Stimulated activated CD8-positive, alpha-beta memory T cell treated with anti-CD3 and anti-CD28 coated beads, Interleukin-12 subunit alpha, Interleukin-12 subunit beta, amount 100 ng/mL, for 4 hours (primary cell): ENCODE measurements at places on chromosomes 3 and 15.
A peak's percentile ranks its signal among the peaks of the same experiment; 100 is the strongest.

- no peak for DNase-seq
These were observed 59.9 kb upstream of the KLF13 start for GRCh38 chr15:31266712-31267111.

DNA sequence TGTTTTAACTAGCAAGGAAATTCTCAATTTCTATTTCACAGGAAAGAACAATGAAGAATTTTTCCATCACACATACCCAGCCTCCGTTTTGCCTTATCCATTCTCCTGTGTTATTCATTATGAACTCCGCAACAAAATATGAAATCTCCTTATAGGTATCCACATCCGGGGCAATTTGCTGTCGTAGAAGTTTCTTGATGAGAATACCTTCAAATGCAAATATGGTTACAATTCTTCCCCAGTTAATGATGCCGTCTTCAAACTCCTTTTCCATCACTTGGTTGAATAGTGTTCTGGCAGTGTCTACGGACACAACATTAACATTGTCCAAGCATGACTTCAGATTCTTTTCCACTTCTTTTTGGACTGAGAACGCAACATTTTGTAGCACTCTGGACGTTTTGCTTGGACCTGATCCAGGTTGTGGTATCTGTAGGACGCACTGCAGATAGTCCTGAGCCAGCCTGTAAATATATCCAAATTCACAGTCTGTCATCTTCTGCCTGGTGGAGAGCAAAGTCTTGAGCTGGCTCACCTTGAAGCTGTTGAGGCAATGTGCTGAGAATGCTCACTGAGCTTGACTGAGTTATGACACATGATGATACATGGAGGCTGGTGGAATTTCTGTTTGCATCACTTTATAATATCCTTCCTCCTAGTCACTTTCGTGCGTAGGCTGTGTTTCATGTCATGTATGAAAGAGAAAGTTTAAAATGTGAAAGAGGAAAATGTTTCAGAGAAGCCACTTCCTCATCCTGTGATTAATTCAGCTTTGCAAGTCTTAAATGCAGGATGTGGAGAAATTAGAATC lies at the start of gene BCL2A1:
Gene BCL2A1 (minus strand): TSS at position 573 of the 811 bp plus-strand sequence. CDS start 77 bp downstream, at position 496.
- DNase-seq, result peak; percentile 42

DNA sequence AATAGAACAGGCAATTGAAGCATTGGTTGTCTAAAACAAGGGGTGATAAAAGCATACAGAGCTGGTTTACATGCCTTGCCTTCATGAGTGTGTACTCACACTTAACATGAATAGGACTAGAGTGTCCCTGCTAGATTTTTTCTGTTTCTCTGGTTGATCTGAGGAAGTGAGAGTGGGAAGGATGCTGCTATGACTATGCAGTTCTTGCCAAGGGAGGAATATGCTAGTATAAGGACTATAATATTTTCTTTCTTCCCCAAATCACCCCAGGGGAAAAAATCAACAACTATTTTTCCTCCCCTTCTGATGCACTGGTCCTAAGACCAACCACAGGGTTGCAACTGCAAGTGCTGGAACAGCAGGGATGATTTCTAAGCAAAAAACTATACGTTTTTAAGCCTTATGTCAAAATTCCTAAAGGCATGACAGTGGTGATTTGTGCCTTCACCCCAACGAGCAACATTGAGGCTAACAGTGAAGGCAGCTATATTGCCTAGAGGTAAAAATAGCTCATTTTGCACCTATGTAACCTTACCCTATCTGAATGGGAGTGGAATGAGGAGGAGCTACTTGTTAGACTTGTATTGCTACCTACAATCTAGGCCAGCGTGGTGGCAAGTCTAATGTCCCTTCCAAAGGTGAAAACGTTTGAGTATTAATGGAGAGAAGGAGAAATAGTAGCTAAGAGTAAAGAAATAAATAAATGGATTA lies 33.5 kb upstream of the USP8 start:
- DNase-seq, result no peak

DNA sequence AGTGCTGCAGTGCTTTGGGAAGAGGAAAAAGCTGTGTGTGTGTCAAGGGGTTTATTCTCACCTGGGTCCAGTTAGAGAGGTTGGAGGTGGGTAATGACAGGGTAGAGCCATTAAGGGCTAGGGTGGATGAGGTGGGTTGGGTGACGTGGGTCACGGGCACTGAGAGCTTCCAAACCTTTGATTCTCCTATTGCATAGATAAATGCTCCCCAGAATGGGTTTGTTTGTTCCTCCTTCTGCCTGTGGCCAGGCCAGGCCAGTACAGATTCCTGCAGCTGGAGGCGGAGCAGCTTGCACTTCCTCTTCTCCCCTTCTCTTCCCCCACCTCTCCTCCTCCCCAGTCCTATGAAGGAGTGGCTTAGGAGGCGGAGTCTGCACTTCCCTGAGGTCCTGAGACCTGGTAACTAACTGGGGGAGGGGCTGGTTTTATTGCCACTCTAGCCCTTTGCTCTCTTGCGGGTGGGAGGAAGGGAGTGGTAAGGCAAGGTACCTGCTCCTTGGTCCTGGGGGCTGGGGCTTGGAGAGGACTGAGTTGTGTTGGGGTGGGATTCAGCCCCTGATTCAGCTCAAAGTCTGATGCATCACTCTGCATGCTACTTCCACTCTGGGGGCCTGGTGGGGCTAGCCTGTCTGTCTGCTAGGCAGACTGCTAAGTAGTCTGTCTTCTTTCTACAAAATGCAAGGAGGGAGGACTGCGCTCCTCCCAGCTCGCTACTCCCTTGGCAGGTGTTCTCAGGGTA lies 3.5 kb downstream of the SPINT1 start:
- no peak for DNase-seq

- no peak for DNase-seq
These were observed 47.0 kb upstream of the ACKR4 start for GRCh38 chr3:132549890-132550578.

GRCh38 chr3:59518283-59519055 lies 468.6 kb upstream of the CFAP20DC start:
- DNase-seq, result no peak

DNA sequence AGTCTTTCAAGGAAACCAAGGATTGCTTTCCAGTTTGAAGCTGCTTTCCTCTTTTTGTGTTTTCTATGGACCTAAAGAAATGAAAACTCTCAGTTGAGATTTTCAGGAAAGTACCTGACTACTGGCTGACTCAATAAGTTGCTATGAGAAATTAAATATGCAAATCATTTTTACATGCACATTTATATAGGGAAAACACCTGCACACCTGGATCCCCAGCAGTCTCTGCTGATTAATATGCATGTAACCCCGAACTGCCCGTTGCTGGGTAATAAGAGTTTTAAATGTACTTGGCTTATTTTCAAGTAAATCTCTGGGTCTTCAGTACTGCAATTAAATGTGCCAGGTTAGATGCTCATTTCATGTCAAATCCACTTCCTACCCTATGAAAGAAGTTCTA lies 77.2 kb downstream of the KBTBD8 start:
- no peak for DNase-seq

DNA sequence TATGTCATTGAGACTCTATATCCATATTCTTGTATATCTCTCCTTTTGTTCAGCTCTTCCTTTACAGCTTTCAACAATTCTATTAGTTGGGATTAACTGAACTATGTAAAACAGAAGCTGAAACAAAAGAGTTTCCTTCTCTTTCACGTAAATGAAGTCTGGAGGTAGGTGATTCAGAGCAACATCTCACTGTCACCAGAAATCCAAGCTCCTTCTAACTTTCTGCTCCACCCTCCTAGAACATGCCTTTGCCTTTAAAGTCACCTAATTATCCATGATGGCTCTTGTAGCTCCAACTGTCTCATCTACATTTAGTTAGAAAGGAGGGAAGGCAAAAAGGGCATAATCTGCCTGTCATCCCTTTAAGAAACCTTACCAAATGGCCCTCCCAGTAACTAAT lies 458.2 kb upstream of the MDFIC2 start:
- DNase-seq, result no peak

GRCh38 chr3:105867712-105868430 lies 941 bp downstream of the CBLB start:
- no peak for DNase-seq

- DNase-seq, result no peak
These were observed 59.9 kb downstream of the SEC22A start for GRCh38 chr3:123261666-123262065.

GRCh38 chr3:114645392-114645791 lies 351.6 kb downstream of the TIGIT start:
- no peak for DNase-seq

GRCh38 chr3:149581681-149582370 lies 76.0 kb downstream of the WWTR1 start:
- no peak for DNase-seq

- DNase-seq, result peak; percentile 37
These were observed 96.0 kb downstream of the LRRK1 start for GRCh38 chr15:101014921-101015841.

DNA sequence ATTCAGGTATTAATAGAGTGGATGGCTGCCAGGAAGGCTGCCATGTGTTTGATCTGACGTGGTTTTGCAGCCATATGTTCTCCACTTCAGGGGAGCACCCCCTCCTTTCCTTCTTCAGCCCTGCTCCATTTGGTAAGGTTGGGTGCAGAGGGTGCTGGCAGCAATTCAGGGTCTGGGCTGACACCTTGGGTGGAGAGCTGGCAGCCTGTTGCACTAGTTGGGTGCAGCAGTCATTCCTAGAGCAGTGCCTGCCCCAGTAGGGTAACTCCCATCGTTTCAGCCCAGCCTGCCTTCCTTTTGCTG lies 1.5 kb downstream of the TYRO3 start:
- DNase-seq, result no peak

GRCh38 chr3:61505197-61505596 lies 56.2 kb upstream of the PTPRG start:
- DNase-seq, result no peak

DNA sequence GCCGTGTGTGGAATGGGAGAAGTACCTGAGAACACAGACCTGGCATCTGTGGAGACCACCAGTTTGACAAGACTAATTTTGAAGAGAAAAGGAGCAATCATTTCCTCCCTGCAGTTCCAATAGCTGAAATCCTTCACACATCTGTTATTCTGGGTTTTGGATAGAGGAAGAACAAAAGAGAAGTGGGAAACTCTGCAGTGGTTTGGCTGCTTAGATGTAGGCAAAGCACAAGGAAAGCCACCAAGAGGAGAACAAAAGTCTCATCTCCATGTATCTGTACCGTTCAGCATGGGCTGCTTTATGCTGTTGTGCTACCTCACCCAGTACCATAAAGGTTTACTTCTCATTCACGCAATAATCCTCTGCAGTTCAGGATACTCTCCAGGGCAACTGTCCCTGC lies 153.1 kb upstream of the COL8A1 start:
- DNase-seq, result no peak

DNA sequence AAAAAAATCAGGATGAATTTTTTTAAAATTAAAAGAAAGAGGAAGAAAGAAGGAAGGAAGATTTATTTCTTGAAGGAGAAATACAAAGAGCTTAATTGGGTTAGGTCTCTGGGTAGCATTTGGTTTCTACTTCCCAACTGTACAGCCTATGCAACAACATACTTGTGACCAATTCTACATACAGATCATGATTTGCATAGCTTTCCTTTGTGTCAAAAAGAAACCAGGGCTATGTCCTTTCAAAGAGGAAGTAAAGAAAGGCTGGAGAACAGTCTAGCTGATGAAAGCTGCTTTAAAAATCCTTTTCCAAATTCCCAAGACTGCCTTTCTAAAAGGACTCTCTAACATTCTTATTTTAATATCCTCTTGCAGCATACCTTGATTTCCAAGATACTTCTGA lies 6.1 kb upstream of the HGD start:
- no peak for DNase-seq

DNA sequence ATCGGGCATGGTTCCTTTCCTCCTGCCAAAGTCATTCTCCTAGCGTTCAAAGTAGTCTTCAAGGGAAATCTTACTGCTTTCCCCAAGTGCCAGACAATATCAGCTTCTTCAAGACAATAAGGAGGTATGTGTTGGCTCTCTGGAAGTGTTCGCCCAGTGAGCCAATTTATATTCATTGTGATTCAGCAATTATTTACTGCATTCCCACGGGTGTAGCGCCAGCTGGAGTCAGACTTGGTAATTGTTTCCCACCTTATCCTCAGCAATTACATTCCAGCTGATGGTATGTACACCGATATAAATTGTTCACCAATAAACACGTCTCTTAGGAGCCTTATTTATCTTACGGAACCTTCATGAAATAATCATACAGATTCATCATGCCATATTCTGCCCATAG lies 103.6 kb upstream of the CTNNB1 start:
- no peak for DNase-seq

GRCh38 chr15:65828585-65828984 lies 36.5 kb upstream of the DENND4A start:
- DNase-seq, result no peak

- no peak for DNase-seq
These were observed 13.8 kb downstream of the THBS1 start for GRCh38 chr15:39594446-39595337.

- DNase-seq, result no peak
These were observed 4.0 kb downstream of the ATP10A start for GRCh38 chr15:25858952-25859760.

DNA sequence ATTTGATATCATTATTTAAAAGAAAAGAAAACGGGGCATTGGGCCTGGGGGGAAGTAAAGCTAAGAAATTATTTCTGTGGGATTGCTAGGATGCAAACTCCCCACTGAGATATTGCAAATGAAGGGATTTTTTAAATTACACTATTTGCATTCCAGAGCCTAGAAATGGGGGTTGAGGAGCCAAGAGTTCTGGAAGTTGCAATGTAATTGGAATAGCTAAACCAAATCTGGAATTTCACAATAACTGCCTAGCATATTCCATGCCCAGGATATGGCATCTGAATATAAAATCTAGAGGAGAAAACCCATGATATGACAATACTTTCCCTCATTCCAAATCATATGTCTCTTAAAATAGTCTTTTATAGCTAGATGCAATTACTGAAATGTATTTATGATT lies 93.0 kb downstream of the CADM2 start:
- DNase-seq, result no peak

GRCh38 chr15:60389261-60390077 lies 8.3 kb downstream of the ANXA2 start:
- no peak for DNase-seq

DNA sequence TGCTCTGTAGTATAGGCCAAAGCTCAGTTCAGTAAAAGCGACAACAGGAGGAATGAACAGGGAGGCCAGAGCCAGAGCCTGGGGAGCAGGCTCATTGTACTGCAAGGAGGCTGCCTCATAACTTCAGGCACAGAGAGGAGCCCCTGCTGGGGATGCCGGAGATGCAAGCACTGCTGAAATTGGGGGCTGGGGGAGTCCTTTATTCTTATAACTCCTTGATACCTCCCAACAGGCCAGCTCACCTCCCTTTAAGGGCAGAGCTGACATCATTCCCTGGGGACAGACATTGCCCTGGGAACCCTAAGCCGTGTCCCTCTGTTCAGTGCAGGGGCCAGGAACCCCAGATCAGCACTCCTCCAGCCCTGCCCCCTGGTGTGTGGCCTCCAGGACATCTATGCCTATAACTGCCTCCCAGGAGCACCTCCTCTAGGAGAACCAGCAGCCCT lies 83.8 kb upstream of the MRPS22 start:
- no peak for DNase-seq

- no peak for DNase-seq
These were observed 221.4 kb downstream of the FAM43A start for GRCh38 chr3:194906970-194907629.

GRCh38 chr3:187919544-187919943 lies 174.3 kb upstream of the BCL6 start:
- DNase-seq, result no peak

GRCh38 chr3:49813497-49814174 lies at the start of gene UBA7:
Gene UBA7, minus strand, starts transcription at chr3:49813953. Its CDS starts 166 bp downstream, at chr3:49813787.
- DNase-seq, result no peak

GRCh38 chr15:55281517-55282228 lies 7.9 kb downstream of the RAB27A start:
- no peak for DNase-seq

- no peak for DNase-seq
These were observed 3.6 kb upstream of the EIF4E3 start for GRCh38 chr3:71728632-71729342.
